ENCODE measurements at places on chromosomes 6 and 20. TPM values are rescaled to one million over a fixed set of nuclear protein-coding genes. Genes with fewer than 3 reads are reported as not detected.

GRCh38 chr6:20135677-20136268 is 76.5 kb downstream of the MBOAT1 start:
- DNase-seq = no peak

- no peak for DNase-seq
Measured at GRCh38 chr6:34112126-34112525, 33.8 kb downstream of the GRM4 start.

DNA sequence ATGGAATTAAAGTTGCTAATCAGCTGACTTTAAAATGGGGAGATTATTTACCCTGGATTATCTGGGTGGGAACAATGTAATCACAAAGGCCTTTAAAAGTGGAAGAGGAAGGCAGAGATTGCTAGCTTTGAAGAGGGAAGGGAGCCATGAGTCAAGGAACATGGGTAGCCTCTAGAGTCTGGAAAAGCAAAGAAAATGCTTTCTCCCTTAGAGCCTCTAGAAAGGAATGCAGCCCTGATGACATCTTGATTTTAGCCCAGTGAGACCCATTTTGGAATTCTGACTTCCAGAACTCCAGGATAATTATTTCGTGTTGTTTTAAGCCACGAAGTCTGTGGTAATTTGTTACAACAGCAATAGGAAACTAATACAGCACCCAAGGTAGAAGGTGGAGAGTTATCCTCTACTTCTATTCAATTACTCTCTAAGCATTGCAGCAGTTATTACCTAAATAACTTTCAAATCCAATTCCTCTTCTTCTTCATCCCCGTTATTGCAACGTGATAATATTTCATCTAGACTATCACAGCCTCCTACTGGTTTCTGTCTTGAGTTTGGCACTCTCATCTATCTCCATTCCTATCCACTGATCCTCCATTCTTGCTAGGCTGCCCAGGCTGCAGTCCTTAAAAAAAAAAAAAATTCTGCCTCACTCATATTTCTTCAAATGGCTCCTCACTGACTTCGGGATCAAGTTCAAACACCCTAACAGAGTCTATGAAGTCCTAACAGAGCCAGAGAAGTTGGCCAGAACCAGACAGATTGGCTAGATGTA is 224.3 kb downstream of the BTBD9 start:
- no peak for DNase-seq

- DNase-seq = no peak
Measured at GRCh38 chr20:21244808-21245207, 58.3 kb upstream of the XRN2 start.

- DNase-seq = no peak
Measured at GRCh38 chr20:24437196-24438082, 32.0 kb upstream of the SYNDIG1 start.

GRCh38 chr6:68126089-68126749 is 508.9 kb upstream of the ADGRB3 start:
- no peak for DNase-seq

DNA sequence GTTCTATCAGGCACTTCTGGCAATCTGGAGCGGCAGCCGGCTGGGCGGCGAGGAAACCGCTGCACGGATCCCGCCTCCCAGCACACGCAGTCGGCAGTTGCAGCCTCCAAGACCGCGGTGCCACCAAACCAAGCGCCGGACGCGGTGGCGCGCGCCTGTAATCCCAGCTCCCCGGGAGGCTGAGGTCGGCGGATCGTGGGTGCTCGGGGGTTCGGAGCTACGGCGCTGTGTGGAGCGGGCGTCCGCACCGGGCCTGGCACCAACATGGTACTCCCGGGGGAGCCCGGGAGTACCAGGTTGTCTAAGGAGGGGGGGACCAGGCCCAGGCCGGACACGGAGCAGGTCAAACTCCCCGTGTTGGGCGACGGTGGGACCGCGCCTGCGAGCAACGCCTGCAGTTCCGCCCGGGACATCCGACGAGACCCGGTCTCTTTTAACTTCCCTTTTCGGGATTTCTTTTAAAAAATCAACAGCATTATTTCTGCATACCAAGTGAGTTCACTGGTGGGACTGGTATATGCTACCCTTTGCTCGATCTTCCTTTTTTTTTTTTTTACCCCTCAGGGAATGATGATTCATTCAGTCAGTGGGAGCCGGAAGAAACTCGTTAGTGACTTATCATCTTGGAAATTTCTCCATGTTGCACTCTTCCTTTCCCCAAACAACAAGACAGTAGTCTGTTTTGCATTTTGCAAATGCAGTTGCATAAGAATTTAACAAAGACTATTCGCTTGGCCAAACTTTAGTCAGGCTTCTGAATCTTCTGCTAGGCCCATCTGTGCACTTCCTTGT is 27.6 kb downstream of the ZNF311 start:
- peak; percentile 33 for DNase-seq

SIRT5 gene
- total RNA-seq = 9.8 TPM

MYCT1 gene
- total RNA-seq = not detected

OLIG3 gene
- total RNA-seq = not detected

COL12A1 gene
- 0.05 TPM for total RNA-seq

IFT52 gene
- 15.8 TPM for total RNA-seq

PTPRT gene
- not detected for total RNA-seq

HCK gene
- not detected for total RNA-seq

BACH2 gene
- total RNA-seq = 77.9 TPM
